ENCODE measurements at places on chromosomes 2 and 18.

- DNase-seq: no peak
These were observed 204.6 kb downstream of the SP3 start for GRCh38 chr2:173760553-173760952.

DNA sequence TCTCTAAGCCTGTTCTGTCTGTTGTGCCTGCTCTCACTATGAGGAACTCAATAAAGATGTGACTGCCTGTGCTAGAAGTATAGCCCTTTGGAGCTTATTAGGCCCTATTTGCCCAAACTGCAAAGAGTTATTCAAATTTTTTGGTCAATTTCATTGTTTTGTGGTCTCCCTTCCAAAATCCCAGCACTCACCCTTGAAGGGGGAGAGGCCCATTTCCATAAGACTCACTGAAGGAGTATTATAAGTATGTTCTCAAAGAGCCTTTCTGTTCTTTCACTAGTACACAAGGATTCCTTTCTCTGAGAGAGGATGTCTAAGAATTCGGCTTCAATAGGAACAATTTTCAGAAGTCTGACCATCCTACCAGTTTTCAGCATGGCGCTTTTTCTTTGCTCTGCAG lies 641.9 kb upstream of the REG3G start:
- no peak for DNase-seq

GRCh38 chr2:33598561-33599174 lies 431 bp downstream of the FAM98A start:
- no peak for DNase-seq

DNA sequence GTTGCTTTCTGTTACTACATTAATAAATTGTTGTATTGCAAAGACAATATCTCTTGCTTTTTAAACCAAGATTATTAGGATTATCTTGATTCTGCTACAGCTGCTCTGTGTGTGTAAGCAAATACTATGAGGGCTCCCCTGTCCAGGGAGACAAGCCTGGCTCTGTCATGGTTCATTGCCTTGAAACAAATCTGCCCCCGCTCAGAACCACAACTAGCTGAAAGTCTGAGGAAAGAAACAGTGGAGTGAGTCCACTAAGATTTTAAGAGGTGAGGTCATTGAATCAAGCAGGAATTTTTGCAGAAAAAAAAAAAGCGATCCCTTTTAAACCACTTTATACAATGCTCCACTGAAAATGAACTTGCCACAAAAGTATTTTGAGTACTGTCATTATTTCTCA lies 30.8 kb upstream of the LRRTM4 start:
- DNase-seq: no peak

DNA sequence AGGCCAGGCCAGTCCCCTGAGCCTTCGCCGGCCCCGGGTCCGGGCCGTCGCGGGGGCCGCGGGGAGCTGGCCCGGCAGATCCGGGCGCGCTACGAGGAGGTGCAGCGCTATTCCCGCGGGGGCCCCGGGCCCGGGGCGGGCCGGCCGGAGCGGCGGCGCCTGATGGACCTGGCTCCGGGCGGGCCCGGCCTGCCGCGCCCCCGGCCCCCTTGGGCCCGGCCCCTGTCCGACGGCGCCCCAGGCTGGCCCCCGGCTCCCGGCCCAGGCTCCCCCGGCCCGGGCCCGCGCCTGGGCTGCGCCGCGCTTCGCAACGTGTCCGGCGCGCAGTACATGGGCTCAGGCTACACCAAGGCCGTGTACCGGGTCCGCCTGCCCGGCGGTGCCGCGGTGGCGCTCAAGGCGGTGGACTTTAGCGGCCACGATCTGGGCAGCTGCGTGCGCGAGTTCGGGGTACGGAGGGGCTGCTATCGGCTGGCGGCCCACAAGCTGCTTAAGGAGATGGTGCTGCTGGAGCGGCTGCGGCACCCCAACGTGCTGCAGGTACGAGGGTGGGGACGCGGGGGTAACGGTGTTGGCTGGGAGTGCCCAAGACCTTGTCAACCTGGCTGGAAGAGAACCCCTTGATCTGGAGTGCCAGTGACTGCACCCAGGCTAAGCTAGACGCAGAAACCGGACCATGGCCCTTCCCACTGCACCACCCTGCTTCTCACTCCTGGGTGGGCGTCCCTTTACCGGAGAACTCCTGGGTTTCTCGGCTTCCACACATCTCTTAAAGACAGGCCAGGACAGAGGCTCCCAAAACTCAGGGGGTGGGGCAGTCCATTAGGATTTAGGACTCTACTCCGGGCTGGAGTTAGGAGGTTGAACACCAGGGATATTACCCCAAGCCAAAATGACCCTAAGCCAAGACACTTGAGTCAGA lies 739 bp downstream of the PKDCC start:
- no peak for DNase-seq

- DNase-seq: no peak
These were observed 359.2 kb downstream of the GALR1 start for GRCh38 chr18:77608807-77609206.

DNA sequence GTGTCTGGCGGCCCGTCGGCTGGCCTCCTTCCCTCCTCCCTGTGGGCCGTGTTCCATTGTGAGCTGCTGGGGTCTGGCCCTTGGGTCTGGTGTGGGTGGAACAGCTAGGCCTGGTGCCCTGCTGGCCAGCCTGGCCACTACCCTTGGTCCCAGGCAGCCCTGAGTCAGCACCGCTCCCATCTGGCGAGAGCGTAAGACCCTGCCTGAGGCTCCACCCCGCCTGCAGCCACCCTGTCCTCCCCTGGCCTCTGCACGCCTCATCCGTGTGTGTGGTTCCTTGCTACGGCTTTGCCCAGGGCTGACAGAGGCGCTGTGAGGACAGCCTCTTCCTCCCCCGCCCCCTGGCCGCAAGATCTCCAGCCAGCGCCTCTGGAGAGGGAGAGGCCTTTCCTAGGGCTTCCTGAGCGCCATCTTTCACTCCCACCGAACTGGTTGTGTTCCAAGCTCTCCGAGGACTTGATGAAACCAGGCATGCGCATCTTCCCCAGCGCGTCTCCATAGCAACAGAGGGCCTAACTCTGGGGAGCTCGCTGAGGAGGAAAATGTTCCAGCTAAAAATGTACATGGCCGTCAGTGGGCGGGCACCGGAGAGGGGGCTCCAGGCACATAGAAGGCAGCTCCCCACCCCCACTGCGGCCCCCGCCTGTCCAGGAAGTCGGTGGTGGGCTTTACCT lies 83.0 kb downstream of the STPG4 start:
- DNase-seq: no peak

DNA sequence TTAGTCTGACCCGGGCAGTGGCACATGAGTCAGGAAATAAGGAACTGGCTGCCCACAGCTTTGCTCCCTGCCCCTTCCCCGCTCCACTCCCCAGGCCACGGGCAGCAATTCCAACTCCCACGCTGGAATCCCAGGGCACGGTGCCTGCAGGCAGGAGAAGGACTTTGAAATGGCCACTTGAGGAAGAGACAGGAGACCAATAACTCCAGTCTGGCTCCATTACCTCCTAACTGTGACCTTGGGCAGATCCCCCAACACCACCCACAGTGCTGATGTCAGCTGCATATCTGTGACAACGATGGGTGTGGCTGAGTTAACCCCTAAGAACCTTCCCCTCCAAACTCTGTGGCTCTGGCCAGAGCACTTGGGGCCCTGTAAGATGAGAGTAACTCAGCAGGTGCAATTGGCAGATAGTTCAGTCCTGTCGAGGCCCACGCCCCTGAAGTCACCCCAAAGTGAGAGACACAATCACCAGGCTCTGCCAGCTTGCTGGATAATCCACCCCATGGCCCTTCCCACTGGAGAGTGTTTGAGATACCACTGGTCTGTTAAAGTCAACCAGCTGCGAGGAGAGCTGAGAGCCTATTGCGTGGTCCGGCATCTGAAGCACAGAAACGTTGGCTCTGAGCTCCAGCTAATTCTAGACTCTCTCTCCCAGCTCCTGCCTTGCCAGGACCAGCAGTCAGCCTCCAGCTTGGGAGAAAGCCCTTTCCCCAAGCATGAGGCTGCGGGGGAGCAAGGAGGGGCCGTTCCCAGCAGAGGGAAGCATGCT lies 175.2 kb downstream of the TNS1 start:
- DNase-seq: no peak

DNA sequence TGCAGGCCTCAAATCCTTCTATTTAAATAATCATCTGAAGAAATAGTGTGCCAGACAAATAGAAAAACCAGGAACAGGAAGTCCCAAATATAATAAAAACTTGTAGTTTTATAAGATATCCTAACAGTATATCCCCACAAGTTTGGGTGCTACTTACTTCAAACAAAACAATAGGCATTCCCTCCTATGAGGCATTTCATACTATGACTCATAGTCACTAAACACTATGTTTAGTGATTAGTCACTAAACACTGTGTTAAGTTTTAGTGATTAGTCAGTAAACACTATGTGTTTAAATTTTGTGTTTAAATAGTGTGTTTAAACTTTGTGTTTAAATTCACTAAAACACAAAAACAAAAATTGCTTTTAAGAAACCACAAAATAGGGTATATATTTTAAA lies 407.0 kb upstream of the CDH19 start:
- no peak for DNase-seq

DNA sequence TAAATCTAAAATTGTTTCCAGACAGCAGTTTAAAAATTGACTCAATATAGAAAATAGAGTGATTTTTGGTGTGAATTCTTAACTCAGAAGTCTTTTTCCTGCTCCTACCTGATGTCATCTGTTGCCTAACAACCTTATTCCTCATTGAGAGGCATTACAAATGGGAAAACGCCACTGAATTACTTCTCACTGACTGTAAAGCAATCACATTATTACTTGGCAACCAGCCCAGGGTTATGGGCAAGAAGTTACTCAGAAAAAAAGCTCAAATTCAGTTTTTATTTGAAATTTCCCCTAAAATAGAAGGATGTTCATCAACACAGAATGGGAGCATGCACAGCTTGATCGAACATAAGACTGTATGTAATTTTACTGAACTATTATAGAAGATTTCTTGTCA lies 201.8 kb upstream of the GULP1 start:
- DNase-seq: no peak

- peak; percentile 92 for DNase-seq
These were observed 5.9 kb downstream of the OBSL1 start for GRCh38 chr2:219565130-219566080.

GRCh38 chr2:96203130-96204028 lies 5.2 kb downstream of the STARD7 start:
- DNase-seq: no peak

DNA sequence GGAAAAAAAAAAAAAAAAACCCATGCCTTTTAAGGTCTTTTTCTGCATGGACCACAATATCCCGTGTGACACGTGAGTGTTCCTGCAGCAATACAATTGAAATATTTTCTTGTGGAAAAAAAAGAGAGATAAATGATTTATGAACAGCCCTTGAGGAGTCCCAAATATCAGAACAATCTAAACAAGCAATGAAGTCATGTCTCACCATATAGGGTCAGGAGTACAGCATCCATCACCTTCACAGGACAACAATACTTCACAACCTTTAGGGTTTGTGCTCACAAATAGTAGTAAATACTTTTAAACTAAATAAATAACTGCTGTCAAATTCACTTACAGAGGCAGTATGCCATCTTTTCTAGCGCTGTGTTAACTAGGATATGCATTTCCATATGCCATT lies 87.9 kb downstream of the ZEB2 start:
- DNase-seq: no peak

DNA sequence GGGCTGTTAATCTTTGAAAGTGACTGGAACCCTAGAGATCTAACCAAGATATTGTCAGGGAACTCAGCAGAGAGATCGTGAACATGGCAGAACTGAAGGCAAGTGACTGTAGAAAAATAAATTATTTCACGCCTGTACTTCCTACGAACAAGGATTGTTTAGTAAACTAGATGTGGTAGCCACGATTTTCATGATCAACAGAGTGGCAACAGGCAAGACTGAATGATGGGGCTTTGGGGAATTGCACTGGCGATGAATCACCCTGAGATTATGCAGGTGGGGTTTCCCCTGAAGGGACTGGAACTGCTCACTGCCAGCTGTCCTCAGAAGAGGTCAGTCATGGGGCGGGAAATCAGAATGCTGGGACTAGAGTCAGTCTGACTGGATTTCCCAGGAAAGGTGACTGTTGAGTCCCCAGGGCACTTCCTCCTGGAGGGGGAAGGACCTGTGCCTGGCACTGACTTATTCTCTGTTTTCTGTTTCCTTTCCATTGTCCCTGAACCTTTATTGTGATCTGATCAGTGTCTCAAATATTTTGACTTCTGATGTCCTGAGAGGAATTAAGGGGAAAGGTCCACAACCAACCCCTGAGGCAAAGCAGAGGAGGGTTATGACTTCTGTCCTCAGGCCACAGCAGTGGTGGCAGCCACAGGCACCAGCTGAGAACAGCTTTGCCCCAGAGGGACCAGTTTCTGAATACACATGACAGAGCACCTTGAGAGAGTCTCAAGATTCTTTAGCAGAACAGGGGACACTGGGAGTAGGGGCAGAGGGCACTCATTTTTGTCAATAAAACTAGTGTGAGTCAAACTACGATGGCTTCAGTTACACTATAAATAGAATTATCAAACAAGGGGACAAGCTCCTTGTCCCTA lies 70.0 kb downstream of the NAB1 start:
- peak; percentile 15 for DNase-seq

DNA sequence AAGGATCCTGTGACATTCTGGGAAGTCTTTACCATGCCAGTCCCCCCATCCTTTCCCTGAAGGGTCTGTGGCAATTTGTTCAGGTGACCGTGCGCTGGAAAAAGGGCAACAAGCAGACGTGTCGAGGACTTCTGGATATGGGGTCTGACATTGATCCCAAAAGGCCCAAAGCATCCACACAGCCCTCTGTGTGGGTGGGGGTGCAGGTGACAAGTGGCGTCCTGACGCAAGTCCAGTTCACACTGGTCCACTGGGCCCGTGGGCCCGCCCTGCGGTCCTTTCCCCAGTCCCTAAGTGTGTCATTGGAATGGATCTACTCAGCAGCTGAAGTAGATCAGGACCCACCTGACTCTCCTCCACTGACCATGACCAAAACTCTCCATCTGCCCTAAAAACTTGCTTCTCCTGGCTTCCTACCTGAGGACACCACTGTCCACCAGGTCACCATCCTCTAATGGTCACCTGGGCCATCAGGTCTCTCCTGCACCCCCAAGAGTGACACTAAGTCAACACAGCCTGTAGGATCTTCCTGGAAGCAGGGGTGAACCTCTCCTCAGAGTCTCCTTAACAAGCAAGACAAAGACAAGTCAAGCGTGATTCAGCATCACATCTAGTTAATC lies 85.6 kb upstream of the SLC66A3 start:
- DNase-seq: no peak

- no peak for DNase-seq
These were observed 131.0 kb downstream of the SP3 start for GRCh38 chr2:173834141-173834540.

DNA sequence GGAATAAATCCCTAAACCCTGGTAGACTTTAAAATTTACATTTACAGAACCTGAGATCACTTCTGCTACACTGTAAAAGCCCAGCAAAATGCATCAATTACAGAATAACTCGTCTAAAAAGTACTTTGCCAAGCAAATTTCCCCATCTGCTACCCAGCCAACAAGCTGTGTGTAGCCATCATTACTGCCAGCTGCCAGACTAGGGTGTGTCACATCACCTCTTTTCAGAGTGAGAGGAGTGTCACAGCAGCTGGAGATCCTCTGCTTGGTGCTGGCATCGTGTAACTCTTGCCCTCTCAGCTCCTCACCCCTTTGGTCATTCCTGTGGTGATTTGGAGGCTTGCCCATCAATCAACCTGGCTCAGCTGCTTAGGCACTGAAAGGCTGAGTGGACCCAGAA lies 340.4 kb upstream of the MMADHC start:
- DNase-seq: no peak

All from NT2/D1 (cell line).